ENCODE measurements at places on chromosomes 7 and 10.

GRCh38 chr10:126205486-126206205 is 182.6 kb downstream of the ADAM12 start:
- no peak for DNase-seq

DNA sequence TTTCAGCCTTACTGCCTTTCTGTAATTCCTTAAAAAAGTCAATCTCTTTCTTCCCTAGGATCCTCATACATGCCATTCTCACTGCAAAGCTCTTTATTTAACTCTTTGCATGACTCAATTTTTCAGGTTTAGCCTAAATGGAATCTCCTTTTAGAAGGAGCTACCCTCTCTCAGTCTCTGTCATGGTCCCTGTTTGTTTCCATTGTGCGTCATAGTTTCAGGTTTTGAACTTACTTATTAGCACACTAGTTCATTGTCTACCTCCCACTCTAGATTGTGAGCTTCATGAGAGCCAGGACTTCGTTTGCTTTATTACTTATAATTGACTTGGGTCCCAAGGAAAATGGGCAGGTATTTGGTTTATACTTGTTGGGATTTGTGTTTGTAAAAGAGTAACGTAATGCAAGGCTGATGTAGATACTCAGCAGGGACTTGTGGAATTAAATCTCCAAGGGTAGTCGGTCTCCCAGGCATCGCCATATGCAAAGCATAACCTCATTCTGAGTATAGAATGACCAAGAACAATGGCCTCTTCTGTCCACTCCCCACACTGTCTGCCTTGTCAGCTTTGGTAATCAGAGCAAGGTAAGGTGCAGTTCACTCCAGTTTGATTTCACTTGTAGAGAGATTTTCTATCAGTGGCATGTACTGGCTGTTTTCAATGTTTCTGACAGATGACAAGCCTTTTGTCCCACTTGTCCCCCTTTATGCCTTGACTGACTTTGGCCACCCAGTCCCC is 252.0 kb downstream of the SORCS3 start:
- no peak for DNase-seq

DNA sequence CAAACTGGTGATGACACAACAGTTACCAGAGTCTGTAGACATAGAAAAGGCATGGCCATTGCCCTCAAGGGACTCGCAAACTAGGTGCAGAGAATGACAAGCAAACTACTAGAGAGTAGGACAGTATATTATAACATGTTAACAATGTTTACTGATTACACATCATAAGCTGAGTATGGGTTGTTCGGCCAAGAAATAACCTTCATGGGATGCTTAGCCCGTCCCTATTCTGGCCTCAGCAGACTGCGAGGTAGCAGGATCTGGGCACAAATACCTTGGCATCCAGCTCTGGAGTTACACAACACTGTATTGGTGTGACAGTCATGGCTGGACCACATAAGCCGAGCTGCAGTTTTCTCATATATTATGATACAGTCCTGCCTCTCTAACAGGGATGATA is 51.4 kb downstream of the ABCB4 start:
- no peak for DNase-seq

DNA sequence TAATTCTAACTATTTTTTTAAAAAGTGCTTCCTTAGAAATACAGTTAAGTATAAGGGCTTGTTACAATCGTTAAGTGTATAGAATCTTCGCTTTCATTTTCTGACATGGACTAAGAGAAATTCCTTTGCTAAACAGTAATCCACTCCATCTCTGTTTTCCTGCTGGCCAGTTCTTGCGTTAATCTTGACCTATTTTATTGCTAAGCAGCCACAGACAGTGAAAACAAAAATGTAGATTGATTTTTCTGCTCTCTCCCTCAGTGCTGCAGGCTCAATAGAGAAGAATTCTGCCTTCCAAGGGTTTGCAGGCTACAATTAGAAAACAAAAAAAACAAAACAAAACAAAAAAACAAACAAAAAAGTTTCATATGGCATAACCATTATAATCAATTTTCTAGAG is 310.4 kb upstream of the ADARB2 start:
- no peak for DNase-seq

DNA sequence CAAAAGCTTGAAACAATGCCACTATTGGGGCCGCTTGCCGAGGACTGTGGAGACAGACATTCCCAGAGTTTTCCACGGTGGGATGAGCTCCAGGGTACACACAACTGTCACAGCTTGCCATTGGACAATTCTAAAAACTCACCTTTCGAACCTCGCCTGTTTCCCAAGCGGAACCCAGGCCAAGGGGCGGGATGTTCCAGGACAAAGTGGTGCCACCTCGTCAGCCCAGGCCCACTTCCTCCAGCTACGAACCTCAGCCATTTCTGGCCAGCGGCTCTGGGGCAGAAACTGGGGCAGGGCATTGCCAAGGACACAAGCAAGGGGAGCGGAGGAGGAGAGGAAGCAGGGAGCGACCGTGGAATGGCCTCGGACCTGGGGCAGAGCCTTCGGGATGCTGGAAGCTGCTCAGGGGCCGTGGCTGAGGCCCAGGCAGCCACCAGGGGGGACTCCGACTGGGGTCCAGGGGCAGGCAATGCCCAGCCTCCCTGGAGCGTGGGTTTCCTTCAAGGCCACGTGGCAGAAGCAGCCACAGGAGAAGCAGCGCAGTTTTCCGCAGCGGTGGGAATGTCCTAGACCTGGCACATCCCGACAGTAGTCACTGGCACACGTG is 44.7 kb upstream of the INSIG1 start:
- no peak for DNase-seq

DNA sequence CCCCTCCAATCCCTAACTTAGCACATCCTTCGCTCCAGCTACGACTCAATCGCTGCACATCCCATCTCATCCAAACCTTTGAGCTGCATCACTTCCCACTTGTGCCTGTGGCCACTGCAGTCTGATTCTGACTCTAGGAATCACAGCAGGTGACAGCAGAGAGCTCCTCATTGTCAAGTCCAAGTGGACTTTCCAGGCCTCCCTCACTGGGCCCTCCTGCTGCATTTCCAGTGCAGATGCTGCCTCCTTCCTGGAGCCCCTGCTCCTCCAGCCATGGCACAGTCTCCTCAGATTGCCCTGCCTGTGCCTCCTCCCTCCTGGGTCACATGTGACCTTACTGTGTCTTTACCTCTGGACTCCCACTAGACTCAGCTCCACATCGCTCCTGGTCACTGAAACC is 157.3 kb downstream of the USP6NL start:
- no peak for DNase-seq

GRCh38 chr10:77339166-77339565 is 298.4 kb downstream of the KCNMA1 start:
- DNase-seq, result no peak

GRCh38 chr10:86075512-86075911 is 291.1 kb downstream of the GRID1 start:
- no peak for DNase-seq
